ENCODE measurements at places on chromosomes 6 and 20. TPM values are rescaled to one million over a fixed set of nuclear protein-coding genes. Genes with fewer than 3 reads are reported as not detected.

DNA sequence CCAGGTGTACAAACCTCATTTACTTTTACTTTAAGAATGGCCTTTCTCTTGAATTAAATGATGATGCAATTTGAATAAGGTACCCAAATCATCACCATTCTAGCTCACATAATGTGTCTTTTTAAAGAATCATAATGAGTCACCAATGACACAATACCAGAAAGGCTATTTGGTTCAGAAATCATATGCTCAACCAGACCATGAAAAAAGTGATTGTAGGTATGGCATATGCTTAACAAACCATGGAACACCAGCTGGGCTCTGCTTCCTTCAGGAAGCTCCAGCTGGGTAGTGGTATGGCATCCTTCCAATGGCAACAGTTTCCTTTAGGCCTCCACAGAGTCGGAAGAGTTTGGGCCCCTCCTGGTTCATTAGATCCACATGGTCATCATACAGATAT lies 128.2 kb downstream of the FRK start:
- no peak for DNase-seq

DNA sequence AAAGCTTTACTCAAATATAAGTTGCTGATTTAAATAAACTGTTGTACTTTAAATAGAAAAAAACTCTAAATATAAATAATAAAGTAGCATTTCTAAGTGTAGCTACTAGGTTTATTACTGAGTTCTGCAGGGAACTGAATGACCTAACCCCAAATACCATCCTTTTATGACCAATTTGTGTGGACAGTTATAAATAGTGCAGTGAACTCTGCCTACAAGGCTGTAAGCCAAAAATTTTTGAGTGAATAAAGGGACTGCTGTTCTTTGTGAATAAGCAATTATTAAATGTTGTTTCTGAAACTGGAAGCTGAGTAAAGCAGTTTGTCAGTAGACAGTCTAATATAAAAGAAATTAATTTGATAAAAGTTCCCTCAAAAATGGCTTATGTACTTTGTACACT lies 90.8 kb upstream of the ELOVL5 start:
- peak; percentile 60 for DNase-seq

KCTD20 gene
- total RNA-seq, result 20.8 TPM

DNA sequence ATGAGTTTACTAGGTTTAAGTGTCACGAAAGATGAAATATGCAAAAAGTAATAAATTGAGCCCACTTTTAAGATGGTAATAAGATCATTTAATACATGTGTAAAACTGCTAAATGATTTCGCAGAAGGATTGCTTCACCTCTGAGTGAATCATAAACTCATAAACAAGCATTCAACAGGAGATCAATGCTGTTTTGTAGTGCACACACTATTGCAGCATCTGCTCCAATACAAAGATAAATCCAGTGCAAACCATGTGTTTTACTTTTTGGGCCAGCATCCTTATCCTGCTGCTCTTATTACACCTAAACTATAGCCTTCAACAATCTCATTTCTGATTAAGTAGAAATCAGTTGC lies 400.1 kb downstream of the NKAIN2 start:
- no peak for DNase-seq

- DNase-seq, result peak; percentile 23
Measured at GRCh38 chr6:98797217-98797994, 37.0 kb upstream of the POU3F2 start.

DEFB125 gene
- total RNA-seq, result not detected

GRCh38 chr6:52560462-52560861 lies 16.4 kb downstream of the TRAM2 start:
- no peak for DNase-seq

- peak; percentile 69 for DNase-seq
Measured at GRCh38 chr6:135498185-135498841, 773 bp upstream of the AHI1 start.

GRCh38 chr6:124694139-124694705 lies 268.0 kb upstream of the RNF217 start:
- DNase-seq, result no peak

PCNA gene
- 254 TPM for total RNA-seq

DNA sequence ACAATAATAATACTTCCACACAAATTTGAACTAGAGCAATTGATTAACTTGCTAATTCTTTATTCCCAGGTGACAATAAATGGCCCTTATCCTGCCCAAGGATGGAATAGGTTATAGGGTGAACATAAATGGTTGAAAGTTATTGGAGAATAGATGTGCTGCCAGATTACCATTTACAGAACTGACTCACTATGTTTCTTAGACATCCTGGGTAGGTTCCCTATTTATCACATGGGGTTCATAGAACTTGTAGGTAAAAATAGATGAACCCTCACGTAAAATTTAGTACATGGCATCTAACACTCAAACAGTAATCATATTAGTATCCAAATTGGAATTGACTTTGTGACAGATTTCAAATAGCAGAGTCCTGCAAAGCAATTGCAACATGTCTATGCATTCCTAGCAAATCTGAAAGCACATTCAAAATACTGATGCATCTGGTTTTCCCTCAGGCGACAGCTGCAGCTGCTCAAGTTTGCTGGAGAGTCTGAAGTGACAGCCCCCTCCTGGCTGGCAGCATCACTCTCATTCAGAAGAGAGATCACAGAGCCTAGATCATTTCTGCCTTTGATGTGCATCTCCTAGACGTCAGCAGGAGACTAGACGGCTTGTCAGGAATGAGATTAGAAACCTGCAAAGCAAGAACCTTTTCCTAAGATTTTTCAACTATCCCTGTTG lies 80.2 kb upstream of the RNF217 start:
- DNase-seq, result peak; percentile 24

F13A1 gene
- total RNA-seq, result not detected

AARS2 gene
- 26.2 TPM for total RNA-seq

DNA sequence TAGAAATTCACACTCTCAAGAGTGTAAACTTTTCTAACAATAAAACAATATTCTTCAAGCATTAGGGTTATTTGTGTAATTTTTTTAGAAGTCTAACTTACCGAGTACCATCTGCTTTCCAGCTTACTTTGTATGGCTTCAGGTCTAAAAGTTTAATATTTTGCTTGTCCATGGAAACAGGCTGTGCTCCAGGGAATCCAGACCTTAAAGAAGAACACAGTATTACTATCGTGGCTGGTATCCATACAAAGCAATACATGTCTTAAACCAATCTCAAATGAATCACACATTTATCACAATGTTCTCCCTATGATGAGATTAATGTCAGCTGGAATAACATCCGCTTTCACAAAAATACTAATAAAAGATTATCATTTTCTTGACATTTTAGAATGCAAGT lies 73.0 kb downstream of the RNGTT start:
- DNase-seq, result no peak

SMIM8 gene
- 3.4 TPM for total RNA-seq

DNA sequence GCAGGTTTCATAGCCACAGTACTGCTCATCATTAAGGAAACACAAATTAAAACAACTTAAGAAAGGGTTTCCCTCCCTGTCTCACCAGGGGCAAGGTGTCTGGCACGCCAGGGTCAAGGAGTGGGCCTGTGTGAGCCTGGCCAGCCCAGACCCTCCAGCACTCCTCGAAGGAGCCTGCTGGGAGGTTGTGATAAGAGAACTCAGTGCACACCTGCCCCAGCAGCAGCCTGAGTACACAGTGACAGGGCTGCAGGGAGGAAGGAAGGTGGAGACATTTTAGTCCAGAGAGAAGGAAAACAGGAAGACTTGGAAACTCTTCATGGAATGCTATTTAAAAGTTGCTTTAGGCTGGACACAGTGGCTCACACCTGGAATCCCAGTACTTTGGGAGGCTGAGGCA lies 14.1 kb downstream of the NINL start:
- DNase-seq, result no peak

GRCh38 chr6:150599199-150600009 lies at the start of gene PLEKHG1:
TSS of gene PLEKHG1 (plus strand) at chr6:150599885. CDS start at chr6:150733682, 133,797 bp downstream.
- peak; percentile 62 for DNase-seq

PFDN4 gene
- total RNA-seq, result 100 TPM

DNA sequence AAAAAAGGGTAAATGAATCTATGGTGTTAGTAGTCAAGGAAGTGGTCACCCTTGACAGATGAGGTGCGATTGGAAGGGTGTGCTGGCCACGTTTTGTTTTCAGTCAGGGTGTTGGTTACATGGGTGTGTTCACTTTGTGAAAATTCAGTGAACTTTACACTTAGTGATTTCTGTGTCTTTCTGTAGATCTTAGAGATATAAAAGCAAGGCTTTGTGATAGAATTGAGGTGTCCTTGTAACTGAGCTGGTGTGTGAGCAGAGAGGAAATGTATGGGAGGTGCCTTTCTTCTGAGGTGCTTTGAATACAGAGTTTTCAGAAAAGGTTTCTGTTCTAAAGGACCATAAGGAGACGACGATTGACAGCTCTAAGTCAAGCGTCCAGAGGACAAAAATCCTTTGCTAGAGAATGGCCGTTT lies 90.5 kb downstream of the SAMD3 start:
- DNase-seq, result no peak

ULBP1 gene
- 0.86 TPM for total RNA-seq

DNA sequence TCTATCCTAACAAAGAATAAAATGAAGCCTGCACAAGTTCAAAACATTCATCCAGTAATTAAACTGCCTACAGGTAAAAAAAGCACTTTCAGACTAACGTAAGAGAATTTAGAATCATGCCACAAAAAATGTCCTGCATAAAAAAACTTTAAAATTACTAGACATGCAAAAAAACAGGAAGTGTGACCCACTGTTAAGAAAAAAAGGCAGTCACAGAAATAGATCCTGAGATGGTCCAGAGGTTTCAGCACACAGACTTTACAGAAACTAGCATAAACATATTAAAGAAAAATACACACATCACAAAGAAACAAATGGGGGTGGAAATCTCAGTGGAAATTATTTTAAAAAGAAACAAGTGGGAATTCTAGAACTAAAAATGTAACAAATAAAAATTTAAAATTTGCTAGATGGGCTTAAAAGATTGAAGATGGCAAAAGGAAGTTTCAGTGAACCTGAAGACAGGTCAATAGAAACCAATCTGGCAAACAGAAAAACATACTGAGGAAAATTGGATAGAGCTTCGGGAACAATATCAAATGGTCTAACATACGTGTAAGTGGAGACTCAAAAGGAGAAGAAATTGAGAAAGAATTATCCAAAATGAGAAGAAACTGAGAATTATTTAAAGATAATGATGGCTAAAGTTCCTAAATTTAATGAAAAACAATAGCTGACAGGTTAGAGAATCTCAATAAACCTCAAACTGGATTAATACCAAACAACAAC lies 3.4 kb upstream of the ZNF133 start:
- DNase-seq, result no peak

SALL4 gene
- total RNA-seq, result 1.7 TPM

DNA sequence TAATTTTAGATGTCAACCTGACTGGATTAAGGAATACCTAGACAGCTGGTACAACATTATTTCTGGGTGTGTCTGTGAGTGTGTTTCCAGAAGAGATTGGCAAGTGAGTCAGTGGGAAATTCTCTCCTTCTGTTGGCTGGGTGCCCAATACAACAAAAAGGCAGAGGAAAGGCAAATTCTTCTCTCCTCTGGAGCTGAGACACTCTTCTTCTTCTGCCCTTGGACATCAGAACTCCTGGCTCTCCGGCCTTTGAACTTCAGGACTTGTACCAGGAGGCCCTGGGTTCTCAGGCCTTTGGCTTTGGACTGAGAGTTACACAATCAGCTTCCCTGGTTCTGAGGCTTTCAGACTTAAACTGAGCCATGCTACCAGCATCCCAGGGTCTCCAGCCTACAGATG lies 7.8 kb upstream of the BTN3A1 start:
- peak; percentile 92 for DNase-seq

RAET1E gene
- total RNA-seq, result 1.7 TPM

GRCh38 chr20:62782149-62782892 lies 14.0 kb upstream of the MRGBP start:
- no peak for DNase-seq

- DNase-seq, result no peak
Measured at GRCh38 chr6:121890307-121890910, 455.0 kb downstream of the GJA1 start.

GRCh38 chr6:42001506-42001905 lies 48.8 kb upstream of the TAF8 start:
- no peak for DNase-seq

DNA sequence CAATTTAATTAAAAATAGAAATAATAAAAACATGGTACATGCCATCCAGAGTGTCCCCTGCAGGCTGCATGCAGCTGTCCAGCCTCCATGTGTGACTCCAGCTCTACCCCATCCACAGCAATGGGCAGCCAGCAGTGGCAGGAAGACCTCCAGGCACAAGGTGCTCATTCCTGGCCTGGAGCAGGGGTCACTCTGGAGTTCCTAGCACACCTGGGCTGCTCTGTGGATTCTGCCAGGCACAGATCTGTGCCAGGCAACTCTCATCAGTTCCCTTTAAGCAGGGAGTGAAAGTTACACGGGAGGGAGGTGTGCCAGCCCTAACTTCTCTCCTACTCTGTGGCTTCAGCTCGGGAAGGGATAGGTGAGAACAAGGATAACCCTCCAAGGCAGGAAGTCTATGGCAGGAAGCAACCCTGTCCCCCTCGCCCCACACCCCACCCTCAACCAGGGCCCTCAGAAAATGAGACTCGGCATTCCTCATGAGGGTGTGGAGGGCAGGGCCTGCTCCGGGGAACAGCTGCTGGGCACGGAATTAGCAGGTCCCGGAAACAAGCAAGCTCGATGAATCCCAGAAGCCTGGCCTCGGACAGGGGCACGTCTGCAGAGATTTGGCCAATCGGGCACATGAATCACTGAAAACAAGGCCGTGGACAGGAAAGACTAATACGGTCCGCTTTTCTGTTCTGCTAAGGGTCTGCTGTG lies 10.0 kb downstream of the JPH2 start:
- DNase-seq, result peak; percentile 62

DNA sequence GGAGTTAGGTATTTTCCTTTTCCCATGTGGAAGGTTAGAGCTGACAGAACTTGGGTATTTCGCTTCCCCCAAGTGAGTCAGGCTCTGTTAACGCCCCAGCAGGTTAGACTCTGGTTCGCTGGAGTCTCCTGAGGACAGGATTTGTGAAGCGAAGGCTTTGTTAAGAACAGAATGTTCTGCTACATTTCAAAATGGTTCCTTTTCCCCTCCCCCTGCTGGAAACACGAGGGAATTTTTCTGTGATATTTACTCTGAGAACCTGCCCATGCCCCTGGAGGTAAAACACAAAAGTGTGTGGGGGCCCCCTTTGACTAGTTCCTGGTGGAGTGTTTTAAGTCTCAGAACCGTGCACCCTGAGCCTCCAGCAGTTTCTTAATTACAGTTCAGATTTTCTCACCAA lies 731.4 kb upstream of the CITED2 start:
- DNase-seq, result peak; percentile 36

DNA sequence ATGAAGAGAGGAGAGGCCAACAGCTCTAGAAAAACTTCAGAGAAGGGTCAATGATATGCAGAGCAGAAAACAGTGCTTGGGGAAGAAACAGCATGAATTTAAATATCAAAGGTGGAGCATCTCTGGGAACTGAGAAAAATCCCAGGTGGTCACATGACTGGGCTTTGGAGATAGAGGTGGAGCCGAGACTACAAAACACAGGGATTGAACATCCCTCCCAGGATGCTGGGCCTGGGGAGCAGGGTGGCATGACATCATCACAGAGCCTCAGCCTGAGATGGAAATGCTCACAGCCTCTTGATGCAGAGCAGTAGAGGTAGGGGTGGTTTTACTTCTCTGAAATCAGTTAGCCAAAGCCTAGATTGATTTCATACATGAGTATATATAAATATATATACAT lies 529.5 kb downstream of the PRKN start:
- no peak for DNase-seq

All from PC-3 (cell line).